H7 (cell line): ENCODE measurements at places on chromosomes 12 and 14.

GRCh38 chr14:105283028-105283427 is 17.8 kb downstream of the BRF1 start:
- peak; percentile 91 for DNase-seq

- DNase-seq = no peak
Observed at GRCh38 chr12:53626702-53627169, 554 bp upstream of the ATF7 start.

DNA sequence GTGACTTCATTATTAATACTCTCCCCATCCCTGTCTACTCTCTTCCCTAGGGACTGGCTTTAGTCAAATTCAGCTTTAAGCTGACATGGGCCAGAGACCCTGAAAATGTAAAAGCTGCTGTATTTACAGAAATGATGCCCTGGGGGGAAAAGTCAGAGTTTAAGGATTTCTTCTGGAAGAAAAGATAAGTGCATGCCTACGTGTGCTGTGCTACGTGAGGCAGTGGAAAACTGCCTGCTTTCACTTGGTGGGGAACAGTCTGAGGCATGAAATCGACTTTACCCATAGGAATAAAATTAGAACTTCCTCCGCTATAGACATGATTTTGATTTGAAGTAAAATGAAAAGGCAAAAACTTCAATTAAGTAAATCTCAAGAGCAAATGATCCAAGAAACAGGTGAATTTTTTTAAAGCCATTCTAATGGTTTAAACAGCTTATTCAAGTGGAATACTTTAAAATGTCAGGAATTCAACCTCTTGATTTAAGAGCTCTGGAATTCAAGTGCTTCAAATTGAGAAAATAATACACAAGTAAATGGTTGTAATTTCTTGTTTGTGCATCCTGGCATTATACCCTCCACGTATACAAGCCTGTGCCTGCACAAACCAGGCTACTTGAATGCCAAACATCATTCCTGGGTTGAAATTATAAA is 168.5 kb downstream of the FOXN3 start:
- no peak for DNase-seq

GRCh38 chr12:1795221-1795784 is 25.1 kb upstream of the LRTM2 start:
- peak; percentile 64 for DNase-seq

DNA sequence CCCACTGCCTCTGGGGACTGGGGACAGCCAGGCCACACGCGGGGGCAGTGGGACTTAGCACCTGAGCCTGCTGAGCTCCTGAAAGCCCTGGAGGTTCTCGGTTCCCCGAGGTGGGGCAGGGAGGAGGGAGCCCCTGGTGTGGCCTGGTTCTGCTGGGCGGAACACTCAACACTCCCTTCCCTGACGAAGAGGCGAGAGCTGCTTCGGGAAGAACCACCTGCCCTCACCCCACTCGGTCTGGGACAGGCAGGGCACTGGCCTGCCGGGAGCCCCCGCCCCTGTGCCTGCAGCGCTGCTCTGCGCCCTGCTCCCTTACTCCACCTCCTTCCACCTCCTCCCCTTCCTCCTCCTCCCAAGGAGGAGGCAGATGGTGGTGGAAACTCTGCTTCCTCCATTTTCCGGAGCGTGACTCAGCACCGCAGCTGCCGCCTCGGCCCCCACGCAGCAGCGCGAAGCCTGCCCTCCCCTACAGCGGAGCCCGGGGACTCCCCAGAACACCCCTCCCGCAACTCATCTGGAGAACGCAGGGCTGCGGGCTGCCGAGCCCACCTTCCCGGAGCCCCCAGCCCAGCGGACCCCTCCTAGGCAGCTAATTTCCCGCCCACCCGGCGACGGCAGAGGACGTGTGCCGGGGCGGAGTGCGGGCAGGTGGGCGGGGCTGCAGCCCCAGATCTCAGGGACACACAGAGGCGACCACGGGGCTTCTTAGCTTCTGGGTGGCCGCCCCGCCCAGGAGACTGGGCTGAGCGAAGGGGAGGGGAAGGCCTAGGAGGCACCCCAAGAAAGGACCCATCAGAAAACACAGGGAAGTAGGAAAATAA is 11.7 kb upstream of the INF2 start:
- DNase-seq = peak; percentile 94

DNA sequence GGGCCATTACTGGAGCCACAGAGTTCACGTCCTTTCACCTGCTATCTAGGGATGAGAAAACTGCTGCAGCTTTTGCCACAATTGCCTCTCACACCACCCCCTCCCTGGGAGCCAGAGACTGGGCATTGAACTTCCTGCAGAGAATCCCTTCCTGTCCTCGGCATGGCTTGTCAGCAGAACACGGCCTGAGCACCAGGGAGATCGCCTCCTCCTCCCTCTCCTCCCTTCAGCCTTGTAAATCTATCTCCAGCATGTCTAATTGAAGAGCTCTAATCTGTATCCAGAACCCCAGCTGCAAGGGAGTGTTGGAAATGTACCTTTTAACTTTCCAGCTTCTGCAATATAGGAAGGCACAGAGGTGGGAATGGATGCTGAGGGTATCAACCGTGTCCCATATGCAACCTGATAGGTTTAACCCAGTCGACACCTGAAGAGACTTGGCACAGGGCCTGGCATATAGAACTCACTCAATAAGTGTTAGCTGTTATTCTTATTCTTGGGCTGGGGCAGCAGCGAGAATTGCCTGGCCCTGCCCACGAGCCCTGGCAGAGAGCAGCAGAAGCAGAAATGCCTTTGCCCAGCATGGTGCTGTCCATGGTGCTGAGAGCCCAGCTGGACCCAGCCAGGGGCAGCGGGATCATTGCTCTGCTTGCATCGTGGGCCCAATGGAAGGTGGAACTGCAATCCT is 26.8 kb downstream of the TMEM63C start:
- peak; percentile 90 for DNase-seq

GRCh38 chr14:78448164-78449094 is 278.3 kb downstream of the NRXN3 start:
- peak; percentile 68 for DNase-seq

- DNase-seq = no peak
Observed at GRCh38 chr12:129607301-129607700, 296.5 kb downstream of the TMEM132D start.
